ENCODE measurements at places on chromosomes 3 and 15. TPM values are rescaled to one million over a fixed set of nuclear protein-coding genes. Genes with fewer than 3 reads are reported as not detected.
A peak's percentile ranks its signal among the peaks of the same experiment; 100 is the strongest.

GRCh38 chr15:97875025-97875512, 85.4 kb upstream of the ARRDC4 start:
- no peak for DNase-seq
- no peaks in the 10 kb centered on the region for H3K36me3 ChIP-seq
- H3K4me3 ChIP-seq = no peak overlapping the region
- H3K4me1 ChIP-seq = no peaks in the 10 kb centered on the region

- 0 out of 2 replicates have a peak, but pooled peaks cover 3% of the 10 kb centered on the region for H3K27me3 ChIP-seq
- no peak overlapping the region for H3K27ac ChIP-seq
- H3K4me1 ChIP-seq = no peaks in the 10 kb centered on the region
- DNase-seq = no peak
These were observed 664.2 kb upstream of the CFAP20DC start for GRCh38 chr3:59714066-59714465.

The CDCP1 gene
- total RNA-seq = 124 TPM

The SYNM gene
- 9.9 TPM for total RNA-seq

GRCh38 chr3:190092250-190092649, 28.4 kb downstream of the P3H2 start:
- no peaks in the 10 kb centered on the region for H3K36me3 ChIP-seq
- DNase-seq = peak; percentile 68
- peaks cover 10% of the 10 kb centered on the region for H3K4me1 ChIP-seq
- no peak overlapping the region for H3K27ac ChIP-seq

The RASGRF1 gene
- total RNA-seq = not detected

DNA sequence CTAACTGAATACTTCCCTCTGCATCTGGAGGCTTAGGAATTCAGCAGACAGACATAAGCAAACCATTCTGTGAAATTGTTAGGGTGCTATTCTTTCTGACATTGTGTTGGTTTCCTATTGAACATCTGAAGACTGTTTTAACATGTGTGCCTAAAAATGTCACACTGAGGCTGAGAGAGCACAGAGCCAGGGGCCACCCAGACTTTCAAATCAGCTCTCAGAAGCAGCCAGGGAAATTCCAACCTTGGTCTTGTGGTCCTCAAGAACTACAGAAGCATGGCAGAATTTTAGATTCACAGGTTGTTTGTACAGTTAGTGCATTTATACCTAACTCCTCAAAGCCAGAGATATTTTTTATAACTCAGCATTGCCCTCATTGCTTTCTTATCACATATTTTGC, 929.2 kb upstream of the CFAP20DC start:
- H3K4me1 ChIP-seq = no peaks in the 10 kb centered on the region
- H3K36me3 ChIP-seq = no peaks in the 10 kb centered on the region
- H3K27ac ChIP-seq = no peak overlapping the region
- no peaks in the 10 kb centered on the region for H3K27me3 ChIP-seq
- H3K4me3 ChIP-seq = no peak overlapping the region

The ANKRD63 gene
- 1.4 TPM for total RNA-seq

DNA sequence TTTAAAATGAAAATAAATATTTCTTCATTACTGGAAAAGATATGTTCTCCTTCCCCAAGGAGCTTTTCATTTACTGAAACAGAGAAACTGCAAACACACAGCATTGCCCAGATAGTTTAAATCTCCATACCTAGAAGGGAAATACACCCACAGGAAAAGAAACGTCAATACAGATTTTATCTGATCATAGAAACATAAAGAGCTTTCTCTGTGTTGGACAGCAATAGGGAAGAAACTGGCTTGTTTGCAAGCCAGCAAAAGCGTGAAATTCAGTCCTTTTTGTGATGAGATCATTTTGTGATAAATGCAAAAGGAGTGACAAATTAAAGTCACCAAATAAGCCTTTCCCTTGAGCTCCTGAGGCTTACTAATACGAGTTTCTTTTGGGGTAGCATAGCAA, 398.0 kb downstream of the TIGIT start:
- H3K36me3 ChIP-seq = no peaks in the 10 kb centered on the region
- no peak overlapping the region for H3K4me3 ChIP-seq
- no peak overlapping the region for H3K27ac ChIP-seq
- no peak for DNase-seq
- H3K4me1 ChIP-seq = no peaks in the 10 kb centered on the region
